Upper lobe of right lung (tissue), 1 donor: ENCODE measurements at places on chromosomes 4 and X. TPM values are rescaled to one million over a fixed set of nuclear protein-coding genes. Genes with fewer than 3 reads are reported as not detected.

The DUSP21 gene
- total RNA-seq = not detected

The HPF1 gene
- total RNA-seq = 18.9 TPM

The GAGE1 gene
- not detected for total RNA-seq

The GAB1 gene
- total RNA-seq = 64.8 TPM

The TDO2 gene
- total RNA-seq = 3.0 TPM

The VEGFC gene
- 19.0 TPM for total RNA-seq

The BLTP1 gene
- 80.0 TPM for total RNA-seq

The ZCCHC13 gene
- not detected for total RNA-seq

DNA sequence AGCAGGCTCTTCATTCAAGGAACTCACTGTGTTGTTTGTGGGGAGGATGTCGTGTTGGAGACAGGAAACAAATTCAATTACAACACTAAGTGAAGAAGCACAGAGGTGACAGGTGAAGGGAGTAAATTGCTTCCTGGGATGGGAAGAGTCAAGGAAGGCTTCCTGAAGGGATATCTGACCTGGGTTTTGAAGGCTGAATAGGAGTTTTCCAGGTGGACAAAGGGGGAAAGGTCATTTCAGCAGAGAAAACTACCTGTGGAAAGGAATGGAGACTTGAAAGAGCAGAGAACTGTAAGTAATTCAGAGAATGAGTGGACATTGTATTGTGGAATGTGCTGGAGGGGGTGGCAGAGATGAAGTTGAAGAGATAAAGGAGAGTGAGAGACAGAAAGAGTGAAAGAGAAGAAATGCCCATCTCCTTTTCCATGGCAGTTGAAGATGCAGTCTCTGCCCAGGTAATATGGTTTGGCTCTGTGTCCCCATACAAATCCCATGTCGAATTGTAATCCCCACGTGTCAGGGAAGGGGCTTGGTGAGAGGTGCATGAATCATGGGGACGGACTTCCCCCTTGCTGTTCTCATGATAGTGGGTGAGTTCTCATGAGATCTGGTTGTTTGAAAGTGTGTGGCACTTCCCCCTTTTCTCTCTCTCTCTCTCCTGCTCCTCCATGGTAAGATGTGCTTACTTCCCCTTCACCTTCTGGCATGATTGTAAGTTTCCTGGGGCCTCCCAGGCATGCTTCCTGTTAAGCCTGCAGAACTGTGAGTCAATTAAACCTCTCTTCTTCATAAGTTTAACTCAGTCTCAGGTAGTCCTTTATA lies 205.7 kb upstream of the BCOR start:
- no peak overlapping the region for H3K27ac ChIP-seq
- no peak for DNase-seq
- no peak overlapping the region for H3K4me3 ChIP-seq
- H3K27me3 ChIP-seq = no peaks in the 10 kb centered on the region
- H3K4me1 ChIP-seq = no peaks in the 10 kb centered on the region

- H3K4me3 ChIP-seq = peak within 1 kb of the TSS; percentile 60
- peak within 1 kb of the TSS; percentile 61 for H3K27ac ChIP-seq
- peaks cover 31% of the 10 kb centered on the region for H3K27me3 ChIP-seq
- no peaks in the 10 kb centered on the region for H3K36me3 ChIP-seq
Observed at GRCh38 chr4:54657551-54658251, at the start of gene KIT. KIT (plus strand) TSS chr4:54657957; CDS start chr4:54658015, 58 bp downstream.

- H3K4me3 ChIP-seq = no peak overlapping the region
- H3K4me1 ChIP-seq = no peaks in the 10 kb centered on the region
Observed at GRCh38 chr4:38049545-38050170, 89.5 kb downstream of the PTTG2 start.

DNA sequence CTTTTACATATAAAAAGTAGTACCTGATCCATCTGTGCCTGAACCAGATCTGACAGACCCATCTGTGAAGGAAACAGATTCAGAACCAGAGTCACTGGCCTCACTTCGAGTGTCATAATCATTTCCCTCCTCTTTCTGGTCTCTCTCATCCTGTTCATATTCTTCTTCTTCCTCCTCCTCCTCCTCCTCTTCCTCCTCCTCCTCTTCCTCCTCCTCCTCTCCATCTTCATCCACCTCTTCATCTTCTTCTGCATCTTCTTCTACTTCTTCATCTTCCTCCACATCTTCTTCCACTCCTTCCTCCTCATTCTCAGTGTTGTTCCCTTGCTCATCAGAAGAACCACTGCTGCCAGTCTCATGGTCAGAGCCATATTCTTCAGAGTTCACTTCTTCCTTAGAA lies 12.9 kb downstream of the YTHDC1 start:
- peaks cover 54% of the 10 kb centered on the region for H3K36me3 ChIP-seq
- DNase-seq = no peak
- no peak overlapping the region for H3K27ac ChIP-seq

- no peak for DNase-seq
- H3K27me3 ChIP-seq = no peaks in the 10 kb centered on the region
- H3K36me3 ChIP-seq = no peaks in the 10 kb centered on the region
- H3K4me3 ChIP-seq = no peak overlapping the region
- H3K27ac ChIP-seq = no peak overlapping the region
Observed at GRCh38 chr4:111960241-111960667, 185.0 kb upstream of the FAM241A start.

- no peaks in the 10 kb centered on the region for H3K27me3 ChIP-seq
- no peak overlapping the region for H3K27ac ChIP-seq
- H3K4me3 ChIP-seq = no peak overlapping the region
- no peaks in the 10 kb centered on the region for H3K36me3 ChIP-seq
Observed at GRCh38 chr4:110753466-110753865, 130.6 kb upstream of the PITX2 start.

DNA sequence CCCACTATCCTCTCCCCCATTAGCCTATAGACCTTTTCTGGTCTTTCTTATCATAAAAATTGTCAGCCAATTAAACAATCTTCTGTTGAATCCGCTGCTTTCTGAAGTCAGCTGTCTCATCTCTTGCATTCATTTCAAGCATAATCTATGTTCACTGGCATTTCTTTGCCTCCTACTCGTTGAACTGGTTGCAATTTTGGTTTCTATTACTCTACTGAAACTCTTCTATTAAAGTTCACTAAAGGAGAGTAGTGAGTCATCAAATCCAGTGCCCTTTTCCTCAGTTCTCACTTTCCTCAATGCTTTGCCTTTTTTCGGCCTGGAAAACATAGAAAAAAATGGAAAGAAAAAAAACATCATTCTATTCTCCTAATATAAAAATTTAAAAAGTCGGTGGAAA lies 23.9 kb upstream of the CXCL13 start:
- H3K36me3 ChIP-seq = no peaks in the 10 kb centered on the region
- H3K4me1 ChIP-seq = no peaks in the 10 kb centered on the region
- H3K27me3 ChIP-seq = no peaks in the 10 kb centered on the region
- no peak overlapping the region for H3K4me3 ChIP-seq
- H3K27ac ChIP-seq = no peak overlapping the region

GRCh38 chr4:136383082-136383481 lies 1149.2 kb downstream of the PCDH18 start:
- H3K27me3 ChIP-seq = no peaks in the 10 kb centered on the region
- H3K27ac ChIP-seq = no peak overlapping the region
- no peak for DNase-seq
- H3K4me1 ChIP-seq = no peaks in the 10 kb centered on the region

- DNase-seq = no peak
- H3K36me3 ChIP-seq = no peaks in the 10 kb centered on the region
- no peaks in the 10 kb centered on the region for H3K4me1 ChIP-seq
- no peak overlapping the region for H3K4me3 ChIP-seq
- H3K27ac ChIP-seq = no peak overlapping the region
Observed at GRCh38 chr4:188092824-188093223, 16.6 kb downstream of the TRIML2 start.

- no peak overlapping the region for H3K27ac ChIP-seq
- H3K4me3 ChIP-seq = no peak overlapping the region
- no peak for DNase-seq
- H3K36me3 ChIP-seq = no peaks in the 10 kb centered on the region
- H3K4me1 ChIP-seq = no peaks in the 10 kb centered on the region
Observed at GRCh38 chr4:3818371-3818770, 52.2 kb downstream of the ADRA2C start.

DNA sequence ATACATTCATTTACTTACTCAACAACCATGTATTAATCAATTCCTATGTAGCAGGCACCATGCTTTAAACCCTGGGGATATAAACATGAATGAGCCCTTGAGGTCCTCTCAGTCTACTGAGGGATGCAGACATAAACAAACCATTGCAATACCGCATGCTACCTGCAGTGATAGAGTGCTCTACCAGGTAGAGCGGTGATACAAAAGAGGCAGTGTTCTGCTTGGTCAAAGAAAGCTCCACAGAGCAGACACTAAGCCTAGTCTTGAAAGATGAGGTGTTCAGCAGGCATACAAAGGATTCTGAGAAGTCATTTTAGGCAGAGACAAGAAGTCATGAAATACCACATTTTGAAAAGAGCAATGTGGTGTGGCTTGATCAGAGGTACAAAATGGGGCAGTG lies 26.9 kb upstream of the AMOT start:
- DNase-seq = no peak
- H3K36me3 ChIP-seq = no peaks in the 10 kb centered on the region

DNA sequence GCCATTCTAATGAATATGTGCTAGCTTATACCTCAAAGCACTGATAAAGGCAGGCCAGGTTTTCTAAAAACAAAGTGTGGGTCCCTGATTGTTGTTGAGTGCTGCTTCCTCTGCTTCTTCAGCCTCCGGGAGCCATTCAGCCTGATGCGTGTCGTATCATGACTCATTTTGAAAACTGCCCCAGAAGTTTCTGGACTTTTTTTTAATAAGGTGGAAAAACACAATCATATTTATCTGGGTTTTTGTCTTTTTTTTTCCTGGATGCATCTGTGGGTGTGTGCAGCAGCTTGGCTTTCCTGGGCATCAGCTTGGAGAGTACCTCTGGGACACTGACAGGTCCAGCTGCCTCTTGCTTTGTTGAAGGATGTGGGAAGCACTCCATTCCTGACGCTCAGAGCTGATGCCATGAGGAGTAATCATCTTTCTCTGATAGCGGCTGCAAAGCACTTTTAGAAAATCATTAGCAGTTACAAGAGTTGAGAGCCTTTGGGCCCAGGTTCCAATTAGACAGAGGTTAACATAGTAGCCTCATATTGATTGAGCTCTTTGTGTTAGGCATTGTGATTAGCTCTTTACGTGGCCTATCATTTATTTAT lies 66.9 kb downstream of the PARM1 start:
- no peaks in the 10 kb centered on the region for H3K4me1 ChIP-seq
- no peaks in the 10 kb centered on the region for H3K27me3 ChIP-seq
- H3K36me3 ChIP-seq = no peaks in the 10 kb centered on the region
- no peak overlapping the region for H3K27ac ChIP-seq
- H3K4me3 ChIP-seq = no peak overlapping the region

DNA sequence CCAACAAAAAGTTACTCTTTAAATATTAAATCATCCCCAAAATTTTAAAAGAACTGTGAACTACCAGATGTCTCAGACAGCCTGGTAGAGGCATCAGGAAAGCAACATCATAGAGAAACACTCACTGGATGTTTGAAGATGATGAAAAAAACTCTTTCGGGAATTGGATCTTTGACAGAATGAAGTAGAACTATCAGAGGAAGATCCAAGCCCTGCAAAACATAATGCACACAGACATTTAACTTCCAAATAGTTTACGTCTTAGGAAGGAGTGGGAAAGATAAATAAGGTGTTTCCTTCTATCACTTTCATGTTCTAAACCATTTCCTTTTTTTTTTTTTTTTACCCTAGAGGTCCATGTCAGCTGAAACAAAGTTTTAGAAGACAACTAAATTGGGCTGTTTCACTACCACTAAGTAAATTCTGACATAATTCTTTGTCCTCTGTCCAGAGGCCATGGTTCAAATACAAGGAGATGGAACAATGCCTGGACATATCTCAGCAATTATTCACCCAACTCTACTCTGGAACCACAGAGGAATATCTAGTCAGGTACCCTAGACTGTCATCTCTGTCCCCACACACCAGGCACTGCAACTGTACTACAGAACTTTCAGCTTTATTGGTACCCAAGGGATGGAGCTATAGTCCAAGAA lies 217.7 kb upstream of the INTU start:
- H3K36me3 ChIP-seq = no peaks in the 10 kb centered on the region
- H3K4me3 ChIP-seq = no peak overlapping the region
- H3K4me1 ChIP-seq = no peaks in the 10 kb centered on the region
- no peak overlapping the region for H3K27ac ChIP-seq

DNA sequence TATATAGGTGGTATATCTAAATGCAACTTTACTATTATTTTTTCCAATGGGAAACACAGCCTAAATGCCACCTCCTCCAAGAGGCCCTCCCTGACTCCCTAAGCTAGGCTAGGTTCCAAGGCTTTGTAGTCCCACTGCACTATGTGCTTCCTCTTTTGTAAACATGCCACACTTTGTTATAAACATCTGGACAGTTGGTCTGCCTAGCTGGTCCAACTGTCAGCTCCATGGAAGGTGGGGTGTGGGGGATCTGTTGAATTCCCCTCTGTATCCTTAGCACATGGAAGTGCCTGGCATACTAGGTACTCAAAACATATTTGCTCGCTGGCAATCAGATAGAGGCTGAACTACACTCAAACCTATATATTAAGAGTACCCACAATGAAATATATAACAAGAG lies 63.4 kb downstream of the SLC9A7 start:
- no peak overlapping the region for H3K4me3 ChIP-seq
- H3K4me1 ChIP-seq = no peaks in the 10 kb centered on the region
- no peaks in the 10 kb centered on the region for H3K36me3 ChIP-seq
- no peak overlapping the region for H3K27ac ChIP-seq

- no peak for DNase-seq
- H3K27me3 ChIP-seq = no peaks in the 10 kb centered on the region
- peaks cover 34% of the 10 kb centered on the region for H3K4me1 ChIP-seq
- no peaks in the 10 kb centered on the region for H3K36me3 ChIP-seq
Observed at GRCh38 chr4:41135801-41136200, 78.5 kb downstream of the APBB2 start.

DNA sequence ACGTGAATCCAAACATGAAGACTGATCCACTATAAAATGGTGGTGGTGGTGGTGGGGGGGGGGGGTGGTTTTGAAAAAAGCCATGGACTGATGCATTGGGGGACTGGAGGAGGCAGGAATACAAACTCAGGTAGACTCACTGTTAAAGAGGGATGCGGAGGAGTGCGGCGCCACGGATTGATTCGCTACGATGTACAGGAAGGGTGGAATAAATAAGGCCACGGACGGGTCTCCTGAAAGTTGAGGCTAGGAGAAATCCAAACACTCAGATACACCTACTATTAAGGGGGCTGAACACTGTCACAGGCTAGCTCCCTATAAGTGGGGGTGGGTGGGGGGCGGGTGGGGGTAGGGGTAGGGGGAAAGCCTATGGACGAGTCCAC lies 591 bp downstream of the ELK1 start:
- DNase-seq = no peak
- H3K36me3 ChIP-seq = peaks cover 4% of the 10 kb centered on the region
- H3K27me3 ChIP-seq = no peaks in the 10 kb centered on the region
- peak overlapping the region; percentile 75 for H3K27ac ChIP-seq
- H3K4me3 ChIP-seq = peak overlapping the region; percentile 56

- H3K27me3 ChIP-seq = no peaks in the 10 kb centered on the region
- H3K36me3 ChIP-seq = peaks cover 27% of the 10 kb centered on the region
- H3K4me3 ChIP-seq = no peak overlapping the region
Observed at GRCh38 chr4:42080306-42080705, 72.1 kb downstream of the BEND4 start.
